ENCODE measurements at places on chromosomes 3 and 15.

GRCh38 chr3:194572143-194572789 lies 61.0 kb downstream of the TMEM44 start:
- no peak for DNase-seq

DNA sequence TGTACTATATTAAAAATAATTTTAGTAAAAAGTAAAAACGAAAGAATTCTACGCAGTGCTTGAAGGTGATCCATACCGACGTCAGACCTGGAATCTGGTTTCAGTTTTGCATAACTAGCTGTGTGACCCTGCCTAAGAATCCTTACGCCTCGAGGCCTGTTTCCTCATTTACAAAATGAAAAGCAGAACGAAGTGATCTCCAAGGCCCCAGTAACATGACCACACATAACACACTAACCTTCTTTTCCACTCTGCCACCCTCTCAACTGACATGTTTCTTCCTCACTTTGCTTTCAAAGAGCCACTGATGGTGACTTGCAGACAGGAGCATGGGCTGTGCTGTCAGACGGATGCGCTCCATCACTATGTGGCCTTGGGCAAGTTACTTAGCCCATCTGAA lies 4.8 kb downstream of the MESD start:
- DNase-seq, result no peak

GRCh38 chr15:57256939-57257338 lies 119.4 kb upstream of the CGNL1 start:
- no peak for DNase-seq

GRCh38 chr15:67303490-67304363 lies 49.1 kb downstream of the IQCH start:
- DNase-seq, result peak; percentile 54

- DNase-seq, result no peak
These were observed 82.9 kb downstream of the CHDH start for GRCh38 chr3:53763353-53763752.

GRCh38 chr15:36422631-36423030 lies 156.8 kb upstream of the CDIN1 start:
- DNase-seq, result no peak

- no peak for DNase-seq
These were observed 11.4 kb upstream of the GPR171 start for GRCh38 chr3:151214459-151214858.

GRCh38 chr3:141410846-141411245 lies 42.5 kb downstream of the ZBTB38 start:
- DNase-seq, result no peak

DNA sequence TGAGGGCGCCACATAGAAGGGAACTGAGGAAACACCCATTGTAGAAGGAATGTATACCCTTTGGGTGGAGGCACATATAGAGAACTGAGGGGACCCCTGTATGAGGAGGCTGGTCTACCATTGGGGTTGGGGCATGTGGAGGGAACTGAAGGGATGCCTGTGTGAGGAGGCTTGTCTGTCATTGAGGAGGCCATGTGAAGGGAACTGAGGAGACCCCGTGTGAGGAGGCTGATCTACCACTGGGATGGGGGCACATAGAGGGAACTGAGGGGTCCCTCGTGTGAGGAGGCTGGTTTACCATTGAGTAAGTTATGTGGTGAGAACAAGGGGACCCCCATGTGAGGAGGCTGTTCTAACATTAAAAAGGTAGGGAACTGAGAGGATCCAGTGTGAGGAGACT lies 156.1 kb downstream of the FBLN2 start:
- no peak for DNase-seq

DNA sequence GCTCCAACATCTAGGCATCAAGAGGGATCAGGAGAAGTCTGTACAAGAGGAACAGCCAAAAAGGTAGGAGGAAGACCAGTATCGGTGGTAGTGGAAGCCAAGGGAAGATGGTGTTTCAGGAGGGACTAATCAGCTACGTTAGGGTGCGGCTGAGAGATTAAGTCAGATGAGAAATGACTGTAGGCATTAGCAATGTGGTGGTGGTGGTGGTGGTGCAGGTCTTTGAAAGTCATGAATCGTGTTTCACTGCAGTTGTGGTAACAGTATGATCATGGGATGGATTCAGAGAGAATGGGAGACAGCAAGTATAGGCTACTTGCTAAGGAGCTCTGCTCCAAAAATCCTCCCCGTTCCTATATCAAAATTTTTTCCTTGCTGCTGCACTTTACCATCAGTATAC lies 35.5 kb downstream of the ASTE1 start:
- DNase-seq, result no peak

DNA sequence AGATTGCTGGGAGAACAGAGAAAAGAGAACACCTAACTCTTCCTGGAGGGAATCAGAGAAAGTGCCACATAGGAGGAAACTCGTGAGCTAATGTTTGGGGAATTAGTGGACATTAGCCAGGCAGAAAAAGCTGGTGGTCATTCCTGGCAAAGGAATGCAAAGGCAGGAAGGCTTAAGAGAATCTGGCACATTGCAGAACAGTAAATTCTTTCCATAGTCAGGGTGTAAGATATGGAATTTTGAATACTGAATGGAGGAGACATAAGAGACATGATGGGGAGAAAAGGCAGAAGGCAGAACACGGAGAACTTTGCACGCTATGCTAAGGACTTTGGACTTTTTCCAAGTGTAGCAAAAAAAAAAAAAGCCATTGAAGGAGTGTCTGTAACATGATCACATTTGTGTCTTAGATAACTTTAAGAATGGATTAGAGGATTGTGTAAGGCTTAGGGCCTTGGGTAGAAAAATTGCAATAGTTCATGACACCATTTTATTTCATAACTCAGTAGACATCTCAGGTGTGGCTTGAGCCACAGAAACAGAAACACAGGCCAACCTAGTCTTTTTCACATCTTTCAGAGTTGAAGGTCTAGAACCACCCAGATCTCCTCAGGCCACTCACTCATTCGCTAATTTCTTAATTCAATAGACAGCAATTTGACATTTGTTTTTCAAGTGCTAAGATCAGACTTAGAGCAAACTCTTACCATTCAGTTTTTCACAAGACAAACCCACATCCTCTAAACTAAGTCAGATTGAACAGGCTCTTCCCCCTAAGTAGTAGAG lies 31.2 kb upstream of the CCDC80 start:
- DNase-seq, result no peak

DNA sequence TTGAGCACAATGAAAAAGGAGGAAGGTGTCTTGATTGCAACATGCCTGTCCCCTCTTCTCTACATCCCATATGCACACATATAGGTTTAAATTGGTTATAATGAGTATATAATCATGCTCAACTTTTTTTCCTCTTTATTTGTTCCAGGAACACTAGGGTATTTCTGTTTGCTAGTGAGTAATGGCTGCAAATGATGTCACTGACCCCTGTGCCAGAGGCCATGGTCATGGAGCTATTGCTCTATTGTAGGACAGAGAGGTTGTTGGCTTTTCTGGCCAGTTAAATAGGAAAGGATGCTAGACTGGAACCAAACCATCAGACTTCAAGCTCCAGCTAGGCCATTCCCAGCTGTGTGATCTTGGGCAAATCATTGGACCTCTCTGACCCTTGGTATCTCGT lies 9.6 kb downstream of the ARHGEF3 start:
- no peak for DNase-seq

GRCh38 chr3:180467177-180467576 lies 134.8 kb upstream of the TTC14 start:
- DNase-seq, result no peak

- DNase-seq, result no peak
These were observed 1.2 kb downstream of the SH3BP5 start for GRCh38 chr3:15331072-15331605.

DNA sequence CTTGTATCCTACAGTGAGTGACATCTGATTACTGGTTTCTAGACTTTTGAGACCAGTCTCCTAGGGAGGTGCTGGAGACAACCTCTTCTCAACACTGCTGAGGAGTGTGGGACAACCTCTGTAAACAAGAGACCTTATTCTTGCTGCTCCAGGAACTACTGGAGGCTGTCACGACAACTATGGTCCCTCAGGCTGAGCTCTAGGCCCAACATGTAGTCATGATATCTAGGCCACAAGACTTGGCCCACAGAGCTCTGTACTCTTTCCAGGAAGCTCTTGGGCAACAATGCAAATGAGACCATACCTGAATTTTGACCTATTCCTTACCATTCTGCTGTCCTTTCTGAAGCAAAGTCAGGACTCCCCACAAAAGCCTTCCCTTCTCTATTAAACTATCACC lies 24.3 kb upstream of the HEG1 start:
- DNase-seq, result no peak

GRCh38 chr3:122563717-122564025 lies 429 bp downstream of the PARP9 start:
- DNase-seq, result no peak

GRCh38 chr3:12175137-12175593 lies 16.5 kb upstream of the TIMP4 start:
- DNase-seq, result no peak

DNA sequence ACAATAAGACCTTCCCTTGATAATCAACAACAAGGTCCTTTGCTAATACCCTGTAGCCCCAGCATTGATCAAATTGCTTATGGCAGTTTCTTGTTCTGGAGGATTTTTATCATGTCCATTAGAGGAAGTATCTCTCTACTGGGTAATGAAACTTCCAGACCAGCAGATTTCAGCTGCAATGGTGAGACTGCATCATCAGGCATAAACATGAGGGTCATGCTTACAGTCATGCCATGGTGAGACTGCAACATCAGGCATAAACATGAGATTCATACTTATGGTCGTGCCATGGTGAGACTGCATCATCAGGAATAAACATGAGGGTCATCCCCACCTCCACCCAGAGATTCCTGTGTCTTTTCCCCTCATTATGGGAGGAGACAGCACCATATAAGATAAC lies 129.0 kb upstream of the LIPC start:
- DNase-seq, result no peak

GRCh38 chr3:23751212-23751723 lies 54.5 kb upstream of the UBE2E1 start:
- DNase-seq, result no peak

DNA sequence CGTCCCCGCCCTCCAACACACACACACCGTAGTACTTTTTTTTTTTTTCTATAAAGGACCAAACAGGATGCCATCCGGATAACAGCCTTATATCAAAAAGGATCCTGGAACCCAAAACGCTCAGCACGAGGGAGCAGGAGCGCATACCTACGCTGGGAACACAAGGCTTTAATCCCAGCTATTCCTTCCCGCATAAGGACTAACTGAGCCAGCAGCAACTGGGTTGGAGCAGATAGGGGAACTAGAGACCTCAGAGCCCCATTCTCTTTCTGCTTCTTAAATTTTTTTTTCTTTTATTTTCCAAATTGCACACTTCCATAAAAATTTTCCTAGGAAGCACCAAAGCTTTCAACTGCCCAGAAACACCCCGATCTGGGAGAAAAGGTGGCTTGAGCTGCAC lies 1.3 kb downstream of the TRANK1 start:
- no peak for DNase-seq

DNA sequence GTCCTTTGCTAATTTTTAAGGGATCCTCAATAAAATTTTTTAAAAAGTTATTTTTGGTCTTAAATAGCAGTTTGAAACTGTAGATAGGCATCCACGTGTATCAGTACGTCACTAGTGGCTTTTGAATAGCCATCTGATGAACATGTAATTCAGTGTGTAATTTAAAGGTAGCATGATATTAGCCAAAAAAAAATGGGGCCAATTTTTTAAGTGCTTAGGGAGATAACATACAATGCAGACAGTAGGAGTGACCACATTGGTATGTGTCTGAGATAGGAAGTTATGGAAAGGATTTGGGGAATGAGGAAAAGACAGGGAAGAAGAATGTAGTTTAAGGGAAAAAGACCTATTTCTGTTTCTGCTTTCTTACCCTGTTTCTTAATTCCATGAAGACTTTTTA lies 2.5 kb downstream of the AP4E1 start:
- no peak for DNase-seq

DNA sequence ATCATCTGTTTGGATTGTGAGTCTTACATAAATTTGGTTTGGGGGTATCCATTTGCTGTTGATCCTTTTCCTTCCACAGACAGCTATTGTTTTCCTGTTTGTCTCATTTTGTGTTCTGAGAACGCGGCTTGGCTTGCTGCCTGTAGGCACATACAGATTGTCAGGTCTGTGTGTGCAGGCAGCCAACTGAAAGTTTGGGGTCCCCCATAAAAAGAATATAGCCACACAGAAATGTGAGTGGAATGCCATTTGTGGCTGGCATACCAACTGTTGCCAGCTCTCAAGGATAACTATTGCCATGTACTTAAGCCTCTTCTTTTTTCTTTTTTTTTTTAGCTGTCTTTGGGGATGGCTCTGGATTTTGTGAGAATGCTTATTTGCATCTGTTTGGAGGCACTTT lies 1308.0 kb downstream of the ROBO1 start:
- DNase-seq, result no peak

All from naive thymus-derived CD8-positive, alpha-beta T cell (primary cell).